ENCODE measurements at places on chromosomes 2 and 18.

DNA sequence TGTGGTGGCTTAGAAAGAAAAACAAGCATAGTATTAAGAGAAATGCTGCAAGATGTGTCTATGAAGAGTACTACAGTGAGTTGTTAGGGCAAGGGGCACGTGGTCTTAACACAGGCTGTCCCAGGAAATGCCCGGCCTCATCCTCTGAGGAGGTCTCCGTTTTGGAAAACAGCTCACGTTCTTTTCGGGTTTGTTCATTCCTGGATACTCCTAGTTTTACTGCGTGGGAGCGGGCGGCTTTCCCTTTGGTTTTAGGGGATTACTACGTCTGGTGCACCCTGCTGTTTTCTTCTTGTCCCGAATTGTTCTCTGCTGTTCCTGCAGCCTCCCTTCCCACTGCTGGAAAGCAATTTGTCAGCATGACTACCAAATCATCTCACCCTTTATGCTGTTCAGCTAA is 55.5 kb upstream of the RAB6D start:
- H3K27ac ChIP-seq = no peak overlapping the region
- DNase-seq = no peak
- no peaks in the 10 kb centered on the region for H3K4me1 ChIP-seq
- no peak overlapping the region for H3K4me3 ChIP-seq
- no peaks in the 10 kb centered on the region for H3K36me3 ChIP-seq
- peaks cover 30% of the 10 kb centered on the region for H3K27me3 ChIP-seq

GRCh38 chr2:1068822-1069221 is 118.2 kb downstream of the SNTG2 start:
- no peaks in the 10 kb centered on the region for H3K4me1 ChIP-seq
- H3K27me3 ChIP-seq = no peaks in the 10 kb centered on the region
- no peak overlapping the region for H3K4me3 ChIP-seq
- DNase-seq = no peak
- no peak overlapping the region for H3K27ac ChIP-seq

DNA sequence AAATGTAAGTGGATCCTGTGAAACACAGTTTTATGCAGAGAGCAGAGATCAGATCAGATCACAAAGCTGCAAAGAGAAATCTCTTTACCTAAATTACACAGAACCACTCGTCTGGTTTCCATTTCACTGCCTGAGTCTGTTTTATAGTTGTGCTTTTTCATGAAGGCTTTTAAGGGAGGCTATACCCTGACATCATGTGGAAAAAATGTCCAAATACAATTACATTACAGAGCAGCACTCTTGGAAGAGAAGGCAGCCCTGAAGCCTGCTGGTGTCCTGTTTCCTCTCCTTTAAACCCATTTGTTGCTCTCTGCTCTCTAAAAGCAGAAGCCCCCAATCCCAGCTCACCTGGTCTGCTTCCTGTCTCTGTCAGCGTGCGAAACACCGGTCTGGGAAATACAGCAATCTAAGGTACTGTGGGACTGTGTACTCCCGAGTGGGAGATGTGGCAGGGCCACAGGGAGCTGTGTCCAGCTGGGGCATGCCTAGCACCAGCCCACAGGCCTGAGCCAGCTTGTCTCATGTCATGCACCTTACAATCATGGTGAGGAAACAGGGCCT is 24.8 kb upstream of the ZFP36L2 start:
- H3K4me1 ChIP-seq = no peaks in the 10 kb centered on the region
- peaks cover 23% of the 10 kb centered on the region for H3K36me3 ChIP-seq
- DNase-seq = no peak
- no peak overlapping the region for H3K27ac ChIP-seq
- no peak overlapping the region for H3K4me3 ChIP-seq

- no peak overlapping the region for H3K27ac ChIP-seq
- H3K36me3 ChIP-seq = peaks cover 3% of the 10 kb centered on the region
- peaks cover 20% of the 10 kb centered on the region for H3K4me1 ChIP-seq
- DNase-seq = no peak
Measured at GRCh38 chr2:120308038-120308910, 37.7 kb upstream of the INHBB start.

DNA sequence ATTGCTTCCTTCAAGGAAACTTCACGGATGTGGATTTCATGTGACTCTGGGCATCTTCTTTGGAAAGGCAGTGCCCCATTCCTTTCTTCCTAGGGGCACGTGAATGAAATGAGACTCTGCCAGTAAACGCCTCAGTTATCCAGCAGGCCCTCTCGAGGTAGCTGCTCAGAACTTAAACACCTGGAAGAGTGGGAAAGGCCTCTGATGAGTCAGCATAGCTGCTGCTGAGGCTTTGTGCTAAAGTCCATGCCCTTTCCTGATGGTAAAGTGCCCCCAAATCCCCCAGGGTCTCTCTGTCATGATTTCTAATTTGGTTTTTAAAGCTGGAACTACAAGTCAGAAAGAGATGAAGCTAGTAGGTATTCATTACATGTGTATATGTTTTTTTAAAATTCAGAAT is 3.8 kb downstream of the SLC1A4 start:
- H3K27ac ChIP-seq = no peak overlapping the region
- no peak for DNase-seq
- no peaks in the 10 kb centered on the region for H3K36me3 ChIP-seq
- no peak overlapping the region for H3K4me3 ChIP-seq
- no peaks in the 10 kb centered on the region for H3K27me3 ChIP-seq

DNA sequence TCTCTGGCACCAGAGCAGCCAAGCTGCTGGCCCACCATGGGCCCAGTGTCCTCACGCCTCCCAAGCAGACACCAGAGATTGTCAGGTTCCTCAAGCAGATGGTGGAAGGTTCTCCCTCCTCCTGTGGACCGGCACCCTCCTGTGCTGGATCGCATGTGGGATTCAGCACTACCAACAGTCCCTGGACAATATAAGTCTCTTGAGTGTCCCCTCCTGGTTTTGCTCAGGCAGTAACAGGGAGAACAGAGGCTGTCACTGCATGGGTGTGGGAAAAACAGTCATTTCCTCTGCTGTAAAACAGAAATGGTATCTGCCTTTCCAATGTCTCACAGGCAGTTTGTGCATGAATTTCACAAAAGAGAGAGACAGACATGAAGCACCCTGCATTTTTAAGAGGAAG is 47.7 kb upstream of the TUBA3E start:
- no peak overlapping the region for H3K27ac ChIP-seq
- H3K27me3 ChIP-seq = peaks cover 2% of the 10 kb centered on the region
- H3K4me1 ChIP-seq = no peaks in the 10 kb centered on the region
- H3K36me3 ChIP-seq = no peaks in the 10 kb centered on the region

DNA sequence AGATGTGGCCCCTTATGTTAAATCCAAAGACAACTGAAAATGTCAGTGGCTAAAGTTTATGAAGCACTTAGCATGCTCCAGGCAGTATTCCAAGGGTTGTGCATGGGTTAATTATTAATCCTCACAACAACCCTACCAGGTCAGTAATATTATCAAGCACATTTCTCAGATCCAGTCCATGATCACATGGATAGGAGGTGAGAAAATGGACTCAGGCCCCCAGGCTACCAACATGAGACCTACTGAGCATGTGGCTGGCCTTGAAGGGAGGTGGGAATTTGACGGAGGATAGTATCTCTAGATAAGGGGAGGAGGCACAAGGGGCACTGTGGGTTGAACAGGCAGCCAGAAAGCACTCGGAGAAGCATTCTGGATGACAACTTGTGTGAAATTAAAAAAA is 412.0 kb downstream of the MEIS1 start:
- H3K4me3 ChIP-seq = no peak overlapping the region
- H3K4me1 ChIP-seq = no peaks in the 10 kb centered on the region
- no peak for DNase-seq
- no peaks in the 10 kb centered on the region for H3K36me3 ChIP-seq

- no peaks in the 10 kb centered on the region for H3K27me3 ChIP-seq
- no peak overlapping the region for H3K4me3 ChIP-seq
- no peak for DNase-seq
- H3K27ac ChIP-seq = no peak overlapping the region
Measured at GRCh38 chr18:78768221-78768620, 211.4 kb upstream of the SALL3 start.

GRCh38 chr2:176268976-176269318 is 295 bp upstream of the MTX2 start:
- no peak for DNase-seq
- peaks cover 7% of the 10 kb centered on the region for H3K4me1 ChIP-seq
- no peaks in the 10 kb centered on the region for H3K27me3 ChIP-seq
- H3K36me3 ChIP-seq = no peaks in the 10 kb centered on the region

DNA sequence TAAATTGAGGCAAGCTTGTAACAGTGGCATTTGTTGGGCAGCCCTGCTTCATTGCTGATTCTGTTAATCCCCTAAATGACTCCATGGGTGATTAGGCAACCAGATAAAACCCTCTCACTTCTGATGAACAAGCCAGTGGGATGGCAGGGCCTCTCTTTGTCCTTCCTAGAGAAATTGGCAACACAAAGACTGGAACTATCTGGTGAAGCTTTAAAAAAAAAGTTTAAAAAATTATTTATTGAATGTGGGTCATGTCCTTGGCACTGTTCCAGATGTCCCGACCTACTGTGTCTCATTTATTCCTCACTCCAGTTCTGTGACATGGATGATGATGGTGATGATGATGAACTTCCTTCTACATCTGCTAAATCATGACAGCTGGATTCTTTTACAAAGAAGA is 30.8 kb downstream of the NRP2 start:
- no peak overlapping the region for H3K27ac ChIP-seq
- H3K36me3 ChIP-seq = no peaks in the 10 kb centered on the region
- no peaks in the 10 kb centered on the region for H3K27me3 ChIP-seq
- H3K4me1 ChIP-seq = peaks cover 35% of the 10 kb centered on the region
- H3K4me3 ChIP-seq = no peak overlapping the region

- H3K27ac ChIP-seq = no peak overlapping the region
- H3K36me3 ChIP-seq = no peaks in the 10 kb centered on the region
- no peak for DNase-seq
- no peaks in the 10 kb centered on the region for H3K4me1 ChIP-seq
Measured at GRCh38 chr2:21981127-21981526, 857.4 kb downstream of the TDRD15 start.

- no peak overlapping the region for H3K4me3 ChIP-seq
- no peak overlapping the region for H3K27ac ChIP-seq
- H3K27me3 ChIP-seq = no peaks in the 10 kb centered on the region
- no peak for DNase-seq
- no peaks in the 10 kb centered on the region for H3K36me3 ChIP-seq
Measured at GRCh38 chr18:58118536-58118935, 74.5 kb downstream of the NEDD4L start.

- no peak for DNase-seq
- H3K27ac ChIP-seq = no peak overlapping the region
- no peaks in the 10 kb centered on the region for H3K36me3 ChIP-seq
Measured at GRCh38 chr2:163551616-163552373, 184.0 kb downstream of the FIGN start.

GRCh38 chr18:75003039-75003438 is 205.9 kb downstream of the PTGR3 start:
- no peak for DNase-seq
- no peaks in the 10 kb centered on the region for H3K36me3 ChIP-seq
- H3K4me3 ChIP-seq = no peak overlapping the region
- no peaks in the 10 kb centered on the region for H3K27me3 ChIP-seq

- H3K27ac ChIP-seq = no peak overlapping the region
- H3K36me3 ChIP-seq = no peaks in the 10 kb centered on the region
- H3K4me1 ChIP-seq = no peaks in the 10 kb centered on the region
- no peak for DNase-seq
- H3K27me3 ChIP-seq = no peaks in the 10 kb centered on the region
Measured at GRCh38 chr2:152221839-152222238, 46.3 kb upstream of the STAM2 start.

- H3K36me3 ChIP-seq = no peaks in the 10 kb centered on the region
- no peak overlapping the region for H3K27ac ChIP-seq
- no peak overlapping the region for H3K4me3 ChIP-seq
- H3K27me3 ChIP-seq = no peaks in the 10 kb centered on the region
- DNase-seq = no peak
Measured at GRCh38 chr2:62379566-62379965, 126.4 kb downstream of the TMEM17 start.

GRCh38 chr18:46414863-46415262 is 242.2 kb downstream of the LOXHD1 start:
- no peaks in the 10 kb centered on the region for H3K4me1 ChIP-seq
- no peak overlapping the region for H3K27ac ChIP-seq
- no peak for DNase-seq
- no peak overlapping the region for H3K4me3 ChIP-seq
- no peaks in the 10 kb centered on the region for H3K36me3 ChIP-seq

GRCh38 chr2:85707304-85707703 is 13.1 kb downstream of the GNLY start:
- DNase-seq = peak; percentile 88
- peaks cover 100% of the 10 kb centered on the region for H3K4me1 ChIP-seq
- H3K27me3 ChIP-seq = no peaks in the 10 kb centered on the region
- H3K36me3 ChIP-seq = no peaks in the 10 kb centered on the region
- H3K4me3 ChIP-seq = peak overlapping the region; percentile 35

- peak overlapping the region; percentile 67 for H3K4me3 ChIP-seq
- H3K27ac ChIP-seq = peak overlapping the region; percentile 90
- H3K27me3 ChIP-seq = no peaks in the 10 kb centered on the region
- no peaks in the 10 kb centered on the region for H3K36me3 ChIP-seq
Measured at GRCh38 chr2:70141212-70141901, 49.5 kb downstream of the C2orf42 start.

DNA sequence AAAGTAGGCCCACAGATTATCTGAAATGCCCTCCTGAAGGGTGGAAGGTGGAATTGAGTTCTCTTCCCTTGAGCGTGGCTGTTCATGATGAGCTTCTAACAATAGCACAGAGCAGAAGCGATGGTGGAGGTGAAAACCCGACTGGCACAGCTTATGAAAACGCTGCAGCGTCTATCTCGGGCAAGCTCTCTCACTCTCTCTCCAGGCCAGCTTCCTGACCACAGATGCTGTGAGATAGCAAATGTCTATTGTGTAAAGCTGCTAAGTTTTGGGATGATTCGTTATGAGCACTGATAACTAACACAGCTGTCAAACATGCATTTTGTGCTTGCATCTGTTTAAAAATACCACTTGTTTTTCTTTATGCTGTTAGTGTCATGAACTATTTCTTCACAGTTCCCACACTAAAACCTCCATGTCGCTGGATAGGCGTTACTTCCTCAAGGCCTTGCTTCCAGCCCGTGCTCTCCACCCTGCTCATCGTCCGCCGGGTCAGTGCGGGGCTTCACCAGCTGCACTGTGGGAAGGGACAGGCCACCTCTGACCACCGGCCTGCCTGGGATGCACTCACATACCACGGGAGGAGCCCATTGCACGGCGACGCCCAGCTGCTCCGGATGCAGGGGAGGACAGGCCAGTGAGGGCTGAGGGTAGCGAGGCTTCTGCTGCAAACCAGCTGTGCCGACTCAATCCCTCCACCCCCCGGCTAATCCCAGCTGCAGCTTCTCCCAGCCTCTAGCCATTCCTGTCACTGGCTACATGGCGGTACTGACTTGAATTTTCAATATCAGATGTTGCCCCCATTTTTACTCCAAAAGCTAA is 60.0 kb upstream of the OTOS start:
- no peaks in the 10 kb centered on the region for H3K36me3 ChIP-seq
- no peak overlapping the region for H3K27ac ChIP-seq
- H3K4me1 ChIP-seq = no peaks in the 10 kb centered on the region
- no peak overlapping the region for H3K4me3 ChIP-seq

- H3K4me1 ChIP-seq = peaks cover 44% of the 10 kb centered on the region
- H3K27ac ChIP-seq = peak overlapping the region; percentile 95
- DNase-seq = peak; percentile 94
Measured at GRCh38 chr18:63444580-63444979, 22.3 kb upstream of the VPS4B start.
